Common myeloid progenitor, CD34-positive (primary cell): ENCODE measurements at places on chromosomes 1 and 21.

GRCh38 chr1:10295481-10296085 lies 85.2 kb downstream of the KIF1B start:
- DNase-seq = no peak

DNA sequence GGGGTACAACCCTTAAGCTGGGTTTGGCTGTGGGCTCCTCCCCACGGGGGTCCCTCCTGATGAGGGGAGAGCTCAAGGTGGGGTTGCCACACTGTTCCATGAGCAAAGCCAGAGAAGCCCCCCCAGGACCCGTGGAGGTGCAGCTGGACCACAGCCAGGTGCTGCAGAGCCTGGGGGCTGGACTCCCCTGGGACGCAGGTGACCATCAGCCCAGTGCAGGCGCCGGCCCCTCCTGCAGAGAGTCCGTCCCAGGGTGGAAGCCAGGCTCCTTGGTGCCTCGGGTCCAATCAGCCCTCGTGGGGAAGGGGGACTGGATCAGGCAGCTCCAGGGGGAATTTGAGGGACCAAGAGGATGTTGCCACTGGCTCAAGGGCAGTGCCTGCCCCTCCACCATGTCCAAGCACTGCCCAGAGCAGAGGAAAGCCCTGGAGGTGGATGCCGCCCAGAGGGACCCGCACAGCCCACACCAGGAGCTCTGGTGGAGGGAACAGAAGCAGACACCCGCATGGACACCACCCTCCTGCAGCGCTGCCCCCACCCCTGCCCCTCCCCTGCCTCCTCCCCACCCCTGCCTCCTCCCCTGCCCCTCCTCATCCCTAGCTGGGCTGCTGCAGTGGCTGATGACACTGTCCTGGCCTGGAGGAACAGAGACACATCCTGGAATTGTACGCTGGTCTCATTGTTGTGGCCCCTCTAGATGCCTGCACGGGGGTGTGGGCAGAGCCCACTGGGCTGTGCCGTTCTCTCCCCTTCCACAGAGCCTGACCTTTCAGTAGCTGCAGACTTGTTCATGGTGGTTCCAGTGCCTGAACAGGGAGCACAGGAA lies 30.8 kb upstream of the COL18A1 start:
- no peak for DNase-seq

DNA sequence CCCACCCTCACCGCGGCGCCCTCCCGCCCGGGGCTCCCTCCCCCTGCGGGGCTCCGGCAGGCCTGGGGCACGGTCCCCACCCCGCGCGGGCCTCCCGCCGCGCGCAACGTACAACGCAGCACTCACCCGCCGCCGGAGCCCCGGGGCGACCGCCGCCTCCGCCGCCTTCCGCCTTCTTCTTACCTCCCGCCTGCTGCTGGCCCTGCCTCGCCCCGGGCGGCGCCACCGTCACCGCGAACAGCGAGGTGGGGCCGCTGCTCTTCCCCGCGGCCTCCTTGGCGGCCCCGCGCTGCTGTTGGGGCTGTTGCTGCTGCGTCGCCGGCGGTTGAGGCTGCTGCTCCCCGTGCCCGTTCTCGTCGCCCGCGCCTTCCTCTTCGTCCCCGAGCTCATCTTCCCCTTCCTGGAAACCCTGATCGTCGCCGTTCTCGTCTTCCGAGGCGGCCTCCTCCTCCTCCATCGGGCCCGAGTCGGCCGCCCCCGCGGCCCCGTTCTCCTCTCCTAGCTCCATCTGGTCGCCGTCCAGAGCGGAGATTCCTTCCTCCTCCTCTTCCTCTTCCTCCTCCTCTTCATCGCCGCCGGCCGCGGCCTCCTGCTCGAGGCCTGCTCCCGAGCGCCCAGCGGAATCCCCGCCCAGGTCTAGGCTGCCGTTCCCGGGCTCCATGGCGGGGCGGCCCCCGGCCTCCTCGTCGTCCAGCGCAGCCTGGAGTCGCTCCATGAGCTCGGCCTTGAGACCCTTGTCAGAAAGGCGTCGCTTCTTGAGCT lies 671 bp downstream of the HNRNPU start:
- no peak for DNase-seq

DNA sequence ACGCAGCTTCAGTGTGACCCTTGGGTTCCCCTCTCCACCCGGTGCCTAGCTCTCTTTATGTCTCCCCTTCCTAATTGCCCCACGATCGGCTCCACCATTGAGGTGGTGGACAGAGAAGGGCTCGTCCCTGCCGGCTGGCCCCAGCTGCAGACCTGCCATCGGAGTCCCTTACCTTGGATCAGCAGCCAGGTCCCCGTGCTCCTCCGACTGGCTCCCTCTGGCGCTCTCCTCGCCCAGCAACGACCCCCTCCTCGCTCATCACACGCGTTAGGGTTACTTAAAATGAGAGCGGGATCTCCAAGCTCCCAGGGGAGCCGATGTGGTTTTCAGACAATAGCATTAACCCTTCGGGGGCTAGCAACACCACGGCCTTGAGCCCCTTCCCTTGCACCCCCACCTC lies 8.1 kb upstream of the ETV3L start:
- DNase-seq = no peak

- DNase-seq = no peak
These were observed 403.0 kb upstream of the USP24 start for GRCh38 chr1:55618199-55618598.

- peak; percentile 11 for DNase-seq
These were observed 77.8 kb downstream of the C4BPA start for GRCh38 chr1:207181847-207182246.

DNA sequence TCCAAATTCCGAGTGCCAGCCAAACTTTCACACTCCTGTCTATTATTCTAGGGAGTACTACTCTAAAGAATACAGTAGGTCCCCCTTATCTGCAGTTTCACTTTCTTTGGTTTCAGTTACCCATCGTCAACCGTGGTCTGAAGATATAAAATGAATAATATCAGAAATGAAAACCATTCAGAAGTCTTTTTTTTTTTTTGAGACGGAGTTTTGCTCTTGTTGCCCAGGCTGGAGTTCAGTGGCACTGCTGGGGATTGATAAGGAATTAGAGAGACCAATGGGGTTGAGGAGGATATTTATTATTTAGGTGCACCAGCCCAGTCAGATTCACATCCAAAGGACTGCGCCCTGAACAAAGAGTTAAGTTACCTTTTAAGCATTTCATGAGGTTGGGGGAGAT lies 52.9 kb upstream of the SRSF10 start:
- peak; percentile 19 for DNase-seq

DNA sequence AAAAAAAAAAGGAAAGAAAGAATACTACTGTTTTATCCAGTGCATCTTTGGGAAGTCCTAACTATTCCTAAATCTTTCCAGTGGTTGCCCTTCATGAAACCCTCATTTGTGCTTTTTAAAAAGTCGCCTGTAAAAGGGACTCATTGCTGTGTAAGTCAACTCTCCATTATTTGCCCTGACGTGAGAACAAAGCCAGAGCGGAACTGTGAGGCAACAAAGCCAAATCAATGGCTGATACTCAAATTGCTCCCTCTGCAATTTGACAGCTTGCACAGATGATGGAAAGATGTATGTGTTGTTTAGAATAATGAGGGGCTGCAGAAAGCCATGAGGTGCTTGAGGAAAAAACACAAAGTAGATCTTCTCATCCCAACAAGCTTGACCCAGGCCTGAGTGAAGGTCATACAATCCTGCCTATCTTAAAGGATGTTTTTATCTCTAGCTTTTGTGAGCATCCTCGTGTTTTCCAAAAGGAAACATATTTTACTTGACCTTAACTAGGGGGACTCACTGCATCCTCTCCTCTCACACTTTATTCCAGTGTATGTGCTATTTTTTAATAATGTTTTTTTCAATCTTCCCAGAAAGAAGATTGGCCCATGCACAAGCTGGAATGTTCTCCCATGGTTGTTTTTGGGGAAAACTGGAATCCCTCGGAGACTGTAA lies 33.4 kb downstream of the SMYD2 start:
- no peak for DNase-seq

GRCh38 chr1:55466373-55466772 lies 251.2 kb upstream of the USP24 start:
- no peak for DNase-seq

DNA sequence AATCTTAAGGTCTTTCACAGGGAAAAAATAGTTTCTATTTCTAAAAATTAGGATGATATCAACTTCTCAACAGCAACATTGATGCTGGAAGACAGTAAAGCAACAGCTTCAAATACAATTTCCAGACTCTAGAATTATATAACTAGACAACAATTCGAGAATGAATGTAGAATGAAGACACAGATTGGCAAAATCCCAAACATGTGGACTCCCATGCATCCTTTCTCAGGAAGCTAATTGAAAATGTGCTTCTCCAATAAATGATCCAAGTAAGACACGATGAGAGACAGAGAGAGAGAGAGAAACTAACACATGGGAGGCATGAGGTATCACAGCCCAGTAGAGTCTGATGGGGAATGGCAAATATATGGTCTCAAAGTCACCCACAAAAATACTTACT lies 21.5 kb upstream of the SIM2 start:
- no peak for DNase-seq

DNA sequence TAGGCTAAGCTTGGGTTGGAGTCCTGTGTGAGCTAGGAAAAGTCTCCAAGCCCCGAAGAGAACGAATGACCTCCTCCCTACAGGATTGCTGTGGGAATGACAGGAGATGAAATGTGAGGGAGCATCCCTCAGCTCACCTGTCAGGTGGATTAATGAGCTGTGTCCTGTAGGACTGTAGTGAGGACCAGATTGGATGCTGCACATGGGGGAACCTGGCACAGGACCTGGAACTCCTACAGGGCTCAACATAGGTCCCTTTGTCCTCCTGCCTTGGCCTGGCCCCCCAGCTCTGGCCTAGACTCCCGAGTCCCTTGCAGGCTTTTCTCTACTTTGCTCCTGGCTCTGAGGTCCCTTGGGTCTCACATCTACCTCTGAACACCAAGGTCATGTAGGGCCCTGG lies 155.7 kb downstream of the PTPRU start:
- DNase-seq = no peak

DNA sequence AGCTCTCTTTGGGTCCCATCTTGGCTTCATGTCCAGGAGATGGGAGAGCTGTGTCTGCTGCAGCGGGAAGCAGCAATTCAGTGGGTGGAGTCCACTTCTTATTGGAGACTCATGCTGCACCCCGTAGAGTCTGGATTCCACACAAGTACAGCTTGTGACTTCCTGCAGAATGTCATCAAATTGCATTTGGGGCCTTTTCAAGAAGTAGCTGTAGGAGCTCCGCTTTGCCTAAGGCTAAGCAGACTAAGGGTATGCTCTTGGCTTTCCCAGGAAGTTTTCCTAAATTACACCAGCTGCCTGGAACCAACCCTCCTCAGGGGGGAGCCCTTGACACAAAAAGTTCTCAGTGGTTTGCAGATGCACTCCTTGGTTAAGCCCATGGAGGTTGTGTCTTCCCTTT lies 5.7 kb upstream of the MOB3C start:
- peak; percentile 42 for DNase-seq

DNA sequence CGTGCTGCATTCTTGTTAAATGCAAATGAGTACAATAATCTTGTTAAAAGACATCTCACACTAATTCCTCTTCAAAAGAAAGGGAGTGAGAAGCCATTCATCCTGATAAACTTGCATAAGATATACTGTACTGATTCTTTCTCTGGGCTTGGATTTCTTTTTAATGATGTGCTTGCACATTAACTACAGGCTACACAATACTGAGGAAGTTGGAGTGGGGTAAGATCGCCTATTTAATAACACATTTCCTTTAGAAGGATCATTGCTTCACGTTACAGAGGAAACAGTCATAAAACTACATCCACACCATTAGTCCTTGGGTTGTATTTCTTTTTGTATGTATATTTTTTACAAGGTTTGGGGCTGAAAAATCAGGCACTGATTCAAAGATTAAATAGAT lies 36.6 kb downstream of the NRIP1 start:
- DNase-seq = no peak

- no peak for DNase-seq
These were observed 4.3 kb upstream of the OR10Z1 start for GRCh38 chr1:158600735-158601134.

GRCh38 chr1:153396461-153396860 lies 5.6 kb upstream of the S100A8 start:
- DNase-seq = no peak

- no peak for DNase-seq
These were observed 93.3 kb downstream of the IGSF21 start for GRCh38 chr1:18200918-18201317.

GRCh38 chr1:25146451-25146855 lies 85.8 kb downstream of the SYF2 start:
- DNase-seq = no peak

DNA sequence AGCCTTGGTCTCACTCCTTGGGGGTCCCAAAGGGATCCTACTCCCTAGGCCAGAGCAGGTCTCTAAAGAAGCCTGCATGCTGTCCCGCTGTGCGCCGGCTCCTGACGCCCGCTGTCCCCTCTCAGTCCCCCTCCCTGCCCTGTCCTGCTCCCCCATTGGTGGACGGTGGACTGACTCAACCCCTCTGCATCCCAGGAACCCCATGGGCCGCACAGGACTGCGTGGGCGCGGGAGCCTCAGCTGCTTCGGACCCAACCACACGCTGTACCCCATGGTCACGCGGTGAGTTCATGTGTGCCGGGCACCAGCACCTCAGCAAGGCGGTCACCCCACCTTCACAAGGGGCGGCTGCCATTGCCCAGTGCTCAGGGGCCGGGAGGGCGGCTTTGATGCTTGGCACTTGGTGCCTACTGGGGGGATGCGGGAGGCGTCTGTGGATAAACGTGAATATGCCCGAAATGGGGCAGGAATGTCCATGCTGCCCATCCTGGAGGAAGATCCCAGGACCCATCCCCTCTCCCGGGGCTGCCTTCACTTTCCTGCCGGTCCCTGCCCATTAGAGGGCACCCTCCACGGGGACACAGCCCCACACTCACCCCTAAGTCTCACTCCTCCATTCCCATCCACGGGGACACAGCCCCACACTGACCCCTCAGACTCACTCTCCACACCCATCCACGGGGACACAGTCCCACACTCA lies 20.2 kb upstream of the LRRC3 start:
- no peak for DNase-seq

- no peak for DNase-seq
These were observed 44.9 kb downstream of the GADD45A start for GRCh38 chr1:67729872-67730271.
